ENCODE measurements at places on chromosomes 6 and 20. TPM values are rescaled to one million over a fixed set of nuclear protein-coding genes. Genes with fewer than 3 reads are reported as not detected.

The PPIL6 gene
- 10.0 TPM for total RNA-seq

The PTCHD4 gene
- 10.0 TPM for total RNA-seq

The CTCFL gene
- total RNA-seq, result 0.27 TPM

The ARHGAP40 gene
- total RNA-seq, result 0.16 TPM

The MDFI gene
- total RNA-seq, result 30.1 TPM

The IFT52 gene
- total RNA-seq, result 38.3 TPM

The LY86 gene
- total RNA-seq, result 2.1 TPM

The GJA10 gene
- total RNA-seq, result 2.5 TPM

The EEF1A2 gene
- total RNA-seq, result 87.6 TPM

The ABHD16B gene
- not detected for total RNA-seq

The ATP9A gene
- 86.4 TPM for total RNA-seq

The GJA1 gene
- total RNA-seq, result 209 TPM

The SAMD5 gene
- total RNA-seq, result 23.1 TPM

The SYNGAP1 gene
- 17.9 TPM for total RNA-seq

The TREML4 gene
- total RNA-seq, result not detected

The TCP11 gene
- total RNA-seq, result 0.99 TPM

The CLPSL1 gene
- not detected for total RNA-seq

The CFB gene
- 14.6 TPM for total RNA-seq

The TNNC2 gene
- 93.6 TPM for total RNA-seq

The SPATA25 gene
- 7.6 TPM for total RNA-seq

The SNAP25 gene
- total RNA-seq, result 162 TPM

Measured in camera-type eye (tissue), 1 donor.